Psoas muscle (tissue), 8 donors: ENCODE measurements at places on chromosomes 5 and 9. TPM values are rescaled to one million over a fixed set of nuclear protein-coding genes. Genes with fewer than 3 reads are reported as not detected.
A peak's percentile ranks its signal among the peaks of the same experiment; 100 is the strongest.

PPP3R2 gene
- polyA plus RNA-seq = not detected

CDC25C gene
- polyA plus RNA-seq = 0.12 TPM

GAS1 gene
- 18.3 TPM for polyA plus RNA-seq

ADAMTS19 gene
- 0.14 TPM for polyA plus RNA-seq

FAM120AOS gene
- polyA plus RNA-seq = 39.4 TPM

PLPPR1 gene
- not detected for polyA plus RNA-seq

PITX1 gene
- polyA plus RNA-seq = 13.6 TPM

DNA sequence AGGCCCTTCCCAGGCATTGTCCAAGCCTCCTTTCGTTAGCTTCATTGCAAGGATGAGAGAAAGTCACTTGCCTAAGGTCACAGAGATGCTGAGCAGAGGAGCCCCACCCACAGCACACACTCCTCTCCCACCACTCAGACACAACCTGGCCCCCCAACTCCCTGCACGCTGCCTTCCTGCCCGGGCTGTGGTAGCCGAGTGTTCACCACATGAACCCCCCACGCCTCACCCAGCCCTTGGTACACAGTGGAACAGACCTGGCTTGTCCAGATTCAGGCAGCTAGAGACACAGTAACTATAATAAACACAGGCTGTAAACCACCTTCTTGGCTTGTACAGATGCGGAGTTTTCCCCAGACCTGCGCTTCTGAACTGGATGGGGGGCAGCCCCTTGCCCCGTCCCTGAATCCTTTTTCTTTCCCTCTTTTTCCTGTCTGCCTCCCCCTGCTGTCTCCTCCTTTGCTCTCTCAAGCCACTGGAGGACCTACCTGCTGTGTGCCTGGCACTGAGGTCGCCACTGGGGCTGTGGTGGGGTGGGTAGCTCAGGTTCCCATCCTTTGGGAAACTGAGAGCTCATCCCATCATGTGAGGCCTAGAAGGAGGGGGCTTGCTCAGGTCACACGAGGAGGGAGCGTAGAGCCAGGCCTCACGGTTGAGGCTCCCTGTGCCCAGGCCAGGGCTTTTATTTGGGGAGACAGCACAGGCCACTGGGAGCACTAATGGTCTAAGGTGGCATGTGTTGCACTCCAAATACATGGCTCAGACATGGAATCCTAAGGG, 55.7 kb upstream of the SYNPO start:
- H3K4me3 ChIP-seq = no peak overlapping the region
- H3K36me3 ChIP-seq = no peaks in the 10 kb centered on the region
- H3K27me3 ChIP-seq = peaks cover 3% of the 10 kb centered on the region
- peak overlapping the region; percentile 86 for H3K27ac ChIP-seq

- no peak overlapping the region for H3K27ac ChIP-seq
- DNase-seq = no peak
- no peak overlapping the region for H3K4me3 ChIP-seq
- peaks cover 2% of the 10 kb centered on the region for H3K27me3 ChIP-seq
- no peaks in the 10 kb centered on the region for H3K4me1 ChIP-seq
Observed at GRCh38 chr9:6876195-6876894, 118.6 kb downstream of the KDM4C start.

GRCh38 chr9:130378875-130379648, 65.7 kb upstream of the ASS1 start:
- H3K27me3 ChIP-seq = no peaks in the 10 kb centered on the region
- H3K4me1 ChIP-seq = no peaks in the 10 kb centered on the region

DNA sequence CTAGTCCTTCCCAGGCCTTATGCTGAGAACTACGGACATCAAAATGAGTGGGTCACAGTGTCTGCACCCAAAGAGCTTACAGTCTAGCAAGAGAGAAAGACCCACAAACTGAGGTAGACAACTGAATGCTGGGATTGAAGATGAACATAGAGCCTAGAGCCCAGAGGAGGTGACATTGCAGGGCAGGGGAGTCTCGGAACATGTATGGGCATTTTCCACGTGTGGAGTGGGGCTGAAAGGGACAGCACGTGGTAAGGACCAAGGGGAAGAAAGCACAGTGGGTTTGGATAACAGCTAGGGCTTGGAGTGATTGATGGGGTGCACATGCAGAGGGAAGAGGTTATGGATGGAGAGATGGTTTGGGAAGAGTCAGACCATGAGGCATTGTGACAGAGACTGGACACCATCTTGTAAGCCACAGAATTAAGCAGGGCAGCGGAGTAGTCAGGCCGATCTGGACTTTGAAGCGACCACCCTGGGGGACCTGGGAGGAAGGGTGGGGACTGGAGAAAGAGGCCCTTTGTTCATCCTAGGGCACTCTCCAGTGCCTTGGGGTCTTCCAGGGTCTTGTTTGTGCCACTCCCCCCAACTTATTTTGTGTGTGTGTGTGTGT, 47.5 kb upstream of the SH3PXD2B start:
- no peak overlapping the region for H3K4me3 ChIP-seq
- H3K36me3 ChIP-seq = no peaks in the 10 kb centered on the region
- H3K27ac ChIP-seq = no peak overlapping the region
- H3K4me1 ChIP-seq = no peaks in the 10 kb centered on the region
- no peak for DNase-seq
- H3K27me3 ChIP-seq = no peaks in the 10 kb centered on the region

DNA sequence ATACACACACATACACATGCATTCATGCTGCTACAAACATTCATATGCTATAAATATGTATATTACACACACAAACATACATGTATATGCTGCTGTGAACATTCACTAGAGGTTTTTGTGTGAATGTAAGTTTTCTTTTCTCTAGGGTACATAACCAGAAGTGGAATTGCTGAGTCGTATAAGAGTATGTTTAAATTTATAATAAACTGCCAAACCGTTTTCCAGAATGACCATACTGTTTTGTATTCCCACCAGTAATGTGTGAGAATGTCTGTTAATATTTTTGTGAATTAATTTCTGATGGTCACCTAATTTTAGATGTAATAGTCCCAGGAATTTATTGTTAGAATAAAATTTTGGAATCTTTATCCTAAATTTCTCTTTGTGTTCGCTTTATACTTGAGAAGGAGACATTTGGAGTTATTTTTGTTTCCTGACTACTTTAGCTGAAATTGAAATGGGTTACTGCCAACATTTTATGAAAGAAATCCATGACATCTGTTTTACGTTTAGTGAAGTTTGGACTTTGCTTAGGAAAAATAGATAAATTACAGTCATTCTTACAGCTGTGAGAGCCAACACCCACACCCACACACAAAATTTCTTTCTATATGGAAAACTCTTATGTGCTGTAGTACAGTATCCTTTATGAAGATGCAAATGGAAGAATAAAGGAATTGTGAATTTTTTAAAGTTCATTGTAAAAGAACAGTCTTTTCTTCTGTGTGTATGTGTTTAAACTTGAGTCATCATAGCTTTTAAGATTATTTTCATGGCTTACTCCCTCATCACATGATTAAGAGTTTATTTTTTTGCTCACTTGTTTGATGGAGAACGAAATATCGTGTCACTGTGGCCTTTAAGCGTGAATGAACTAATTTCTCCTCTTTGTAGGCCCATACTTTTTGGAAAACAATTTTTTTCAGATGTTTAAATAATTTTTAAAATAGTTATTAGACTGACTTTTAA, 24.3 kb downstream of the CENPP start:
- no peak for DNase-seq
- no peaks in the 10 kb centered on the region for H3K27me3 ChIP-seq

- no peaks in the 10 kb centered on the region for H3K36me3 ChIP-seq
- H3K27ac ChIP-seq = no peak overlapping the region
- DNase-seq = no peak
- no peaks in the 10 kb centered on the region for H3K27me3 ChIP-seq
Observed at GRCh38 chr5:76688836-76689235, 27.1 kb upstream of the F2R start.

- no peak overlapping the region for H3K4me3 ChIP-seq
- no peaks in the 10 kb centered on the region for H3K4me1 ChIP-seq
- H3K27ac ChIP-seq = no peak overlapping the region
- H3K36me3 ChIP-seq = no peaks in the 10 kb centered on the region
Observed at GRCh38 chr5:94245608-94246007, 372.8 kb downstream of the KIAA0825 start.

- no peak overlapping the region for H3K4me3 ChIP-seq
- H3K36me3 ChIP-seq = no peaks in the 10 kb centered on the region
- H3K4me1 ChIP-seq = peaks cover 4% of the 10 kb centered on the region
- no peak overlapping the region for H3K27ac ChIP-seq
Observed at GRCh38 chr5:1134478-1134877, 22.6 kb upstream of the SLC12A7 start.

DNA sequence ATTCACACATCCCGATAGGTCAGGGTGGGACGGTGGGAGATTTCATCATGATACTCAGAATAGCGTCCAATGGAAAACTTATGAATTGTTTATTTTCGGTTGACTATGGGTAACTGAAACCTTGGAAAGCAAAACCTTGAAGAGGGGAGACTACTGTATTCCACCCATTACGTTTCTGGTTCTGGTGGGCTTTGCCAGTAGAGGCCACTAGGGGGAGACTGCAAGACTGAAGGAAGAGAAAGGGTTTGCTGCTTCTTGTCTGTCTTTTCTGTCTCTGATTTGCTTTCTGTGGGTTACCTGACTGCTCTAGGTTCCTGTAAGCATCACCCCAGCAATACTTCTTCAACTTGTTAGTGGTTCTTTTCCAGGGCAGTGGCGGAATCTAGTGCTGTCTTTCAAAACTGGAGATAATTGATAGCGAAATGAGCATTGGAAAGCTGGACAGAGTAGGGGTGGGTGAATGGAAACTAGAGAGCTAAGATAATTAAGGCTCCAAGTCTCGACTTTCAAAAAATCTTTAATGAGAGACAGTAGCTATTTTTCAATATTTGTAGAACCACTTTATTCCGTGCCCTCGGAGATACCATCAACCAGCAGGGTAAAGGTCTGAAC, 27.0 kb downstream of the GRIN3A start:
- no peak overlapping the region for H3K4me3 ChIP-seq
- H3K27ac ChIP-seq = no peak overlapping the region
- no peaks in the 10 kb centered on the region for H3K36me3 ChIP-seq
- H3K4me1 ChIP-seq = no peaks in the 10 kb centered on the region

DNA sequence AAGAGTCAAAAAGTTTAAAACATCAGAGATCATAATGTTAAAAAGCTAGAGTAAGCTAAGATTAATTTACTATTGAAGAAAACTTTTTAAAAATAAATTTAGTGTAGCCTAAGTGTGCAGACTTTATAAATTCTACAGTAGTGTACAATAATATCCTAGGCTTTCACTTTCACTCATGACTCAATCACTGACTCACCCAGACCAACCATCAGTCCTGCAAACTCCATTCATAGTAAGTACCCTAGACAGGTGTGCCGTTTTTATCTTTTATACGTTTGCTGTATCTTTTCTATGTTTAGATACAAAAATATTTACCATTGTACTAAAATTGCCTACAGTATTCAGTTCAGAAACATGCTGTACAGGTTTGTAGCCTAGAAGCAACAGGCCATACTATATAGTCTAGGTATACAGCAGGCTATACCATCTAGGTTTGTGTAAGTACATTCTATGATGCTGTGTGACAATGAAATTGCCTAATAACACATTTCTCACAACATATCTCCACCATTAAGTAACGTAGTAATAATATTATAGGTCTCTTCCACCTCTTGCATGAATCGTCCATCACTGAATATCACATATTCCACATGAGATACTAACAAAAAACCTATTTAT, 59.2 kb downstream of the MEGF9 start:
- no peaks in the 10 kb centered on the region for H3K4me1 ChIP-seq
- no peak for DNase-seq
- no peaks in the 10 kb centered on the region for H3K27me3 ChIP-seq
